Glutamatergic neuron (in vitro differentiated cells): ENCODE measurements at places on chromosomes 1 and 21. TPM values are rescaled to one million over a fixed set of nuclear protein-coding genes. Genes with fewer than 3 reads are reported as not detected.

The ANP32E gene
- total RNA-seq = 24.3 TPM

The SON gene
- 289 TPM for total RNA-seq

The ZSWIM5 gene
- 23.6 TPM for total RNA-seq

The LMOD1 gene
- 0.20 TPM for total RNA-seq

The C1QC gene
- not detected for total RNA-seq

The TNFAIP8L2 gene
- total RNA-seq = not detected

The SYT14 gene
- 18.1 TPM for total RNA-seq

The OR2T2 gene
- total RNA-seq = not detected

The SCAMP3 gene
- 65.8 TPM for total RNA-seq

The SPATA45 gene
- not detected for total RNA-seq

The SLC30A2 gene
- total RNA-seq = not detected

The CDK11A gene
- 62.8 TPM for total RNA-seq

The KRTAP11-1 gene
- not detected for total RNA-seq

The TFF1 gene
- not detected for total RNA-seq

The GPR25 gene
- total RNA-seq = not detected

The BCL2L15 gene
- total RNA-seq = 1.8 TPM

The CLCNKA gene
- 0.34 TPM for total RNA-seq

The RPL22 gene
- total RNA-seq = 275 TPM

The TMPRSS3 gene
- 0.71 TPM for total RNA-seq

The CACHD1 gene
- total RNA-seq = 9.4 TPM

The TEKT2 gene
- total RNA-seq = 1.6 TPM

The FCRLA gene
- total RNA-seq = 0.39 TPM

The TRIM17 gene
- total RNA-seq = not detected

The HCRTR1 gene
- not detected for total RNA-seq

The LINGO4 gene
- total RNA-seq = not detected

The CYYR1 gene
- 40.7 TPM for total RNA-seq

The ZBTB8A gene
- 12.0 TPM for total RNA-seq

The FAM131C gene
- total RNA-seq = 1.1 TPM

The CFHR4 gene
- total RNA-seq = not detected

The TMEM200B gene
- 5.8 TPM for total RNA-seq

The EDARADD gene
- total RNA-seq = 0.98 TPM
